Pancreas (tissue), 10 donors: ENCODE measurements at places on chromosomes 1 and 21. TPM values are rescaled to one million over a fixed set of nuclear protein-coding genes. Genes with fewer than 3 reads are reported as not detected.

Gene PLCH2
- 163 TPM for polyA plus RNA-seq

Gene PLA2G2D
- not detected for polyA plus RNA-seq

Gene TMPRSS15
- not detected for polyA plus RNA-seq

Gene TEKT2
- 6.5 TPM for polyA plus RNA-seq

Gene OR2M2
- not detected for polyA plus RNA-seq

Gene YARS1
- 30.4 TPM for polyA plus RNA-seq

Gene TCHHL1
- polyA plus RNA-seq, result not detected

Gene GPR25
- polyA plus RNA-seq, result not detected

Gene EFNA3
- polyA plus RNA-seq, result 0.72 TPM

Gene CNR2
- polyA plus RNA-seq, result not detected

Gene IQGAP3
- 0.23 TPM for polyA plus RNA-seq

Gene SMIM1
- 15.1 TPM for polyA plus RNA-seq

Gene ITLN1
- 15.1 TPM for polyA plus RNA-seq
